Fibroblast of skin of scalp (primary cell): ENCODE measurements at places on chromosomes 6 and 20.
A peak's percentile ranks its signal among the peaks of the same experiment; 100 is the strongest.

GRCh38 chr6:11854408-11855165 is 76.0 kb upstream of the ADTRP start:
- peak; percentile 85 for DNase-seq

- DNase-seq = no peak
These were observed 89.0 kb downstream of the NRSN1 start for GRCh38 chr6:24214984-24215383.

DNA sequence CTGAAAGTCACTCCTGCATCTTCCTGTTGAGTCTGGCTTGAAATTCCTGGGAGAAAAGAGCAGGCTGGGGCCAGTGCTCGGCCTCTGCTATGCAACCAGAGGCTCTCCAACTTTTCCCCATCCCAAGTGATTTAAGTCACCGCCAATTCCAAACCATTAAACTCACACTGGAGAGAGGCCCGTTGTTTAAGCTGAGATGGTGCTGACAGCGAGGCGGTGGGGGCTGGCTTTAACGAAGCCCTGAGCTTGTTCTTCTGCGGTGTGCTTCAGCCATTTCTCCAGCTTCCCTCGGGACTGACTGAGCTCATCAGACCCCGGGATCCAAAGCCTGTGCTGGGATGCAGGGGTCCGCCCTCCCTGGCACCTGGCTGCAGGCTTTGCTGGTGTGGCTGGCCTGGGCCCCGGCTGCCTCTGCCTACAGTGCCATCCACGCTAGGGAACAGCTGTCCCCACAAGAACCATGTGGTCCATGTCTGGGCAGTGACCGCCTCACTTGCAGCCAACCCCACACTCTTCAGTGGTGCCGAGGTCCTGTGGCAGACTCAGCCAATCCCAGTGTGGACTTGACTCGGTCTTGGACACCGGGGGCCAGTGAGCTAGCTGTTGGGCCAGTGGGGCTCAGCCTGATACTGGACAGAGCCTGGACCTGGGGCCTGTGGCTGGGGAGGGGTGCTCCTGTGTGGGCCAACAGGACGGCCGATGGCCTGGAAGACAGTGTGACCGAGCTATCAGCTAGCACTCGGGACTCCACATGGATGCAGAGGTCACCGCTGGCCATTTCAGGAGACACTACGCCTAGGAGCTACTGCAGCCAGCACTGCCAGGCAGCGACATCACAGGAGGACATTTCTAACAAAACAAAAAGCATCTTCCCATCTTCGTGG is 21.2 kb downstream of the RAMACL start:
- DNase-seq = peak; percentile 67

GRCh38 chr6:167872538-167873210 is 46.0 kb downstream of the AFDN start:
- DNase-seq = no peak
